SK-MEL-5 (cell line): ENCODE measurements at places on chromosomes 5 and 9. TPM values are rescaled to one million over a fixed set of nuclear protein-coding genes. Genes with fewer than 3 reads are reported as not detected.

- DNase-seq = peak; percentile 24
Measured at GRCh38 chr5:75668977-75669689, 48.1 kb downstream of the POC5 start.

- peak; percentile 86 for DNase-seq
Measured at GRCh38 chr5:134577796-134578577, 52.5 kb downstream of the JADE2 start.

DNA sequence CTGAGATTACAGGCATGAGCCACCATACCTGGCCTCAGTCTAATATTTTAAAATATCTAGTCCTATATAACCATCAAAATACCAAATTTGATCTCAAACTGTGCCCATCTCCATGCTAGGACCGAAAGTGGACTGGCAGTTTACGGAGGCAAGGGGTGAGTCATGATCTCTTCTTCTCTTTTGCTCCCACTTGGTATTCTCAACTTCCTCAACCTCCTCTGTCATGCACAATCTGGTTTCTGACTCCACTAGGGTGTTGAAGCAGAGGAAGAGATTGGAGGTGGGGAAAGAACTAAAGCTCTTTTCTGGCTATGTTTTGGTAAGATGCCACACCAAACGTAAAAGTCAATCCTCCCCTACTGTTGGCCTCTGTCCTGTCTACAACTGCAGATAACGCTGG, 55.9 kb upstream of the CEMIP2 start:
- DNase-seq = no peak

GRCh38 chr5:33721491-33722200, 170.1 kb downstream of the ADAMTS12 start:
- no peak for DNase-seq

GRCh38 chr9:88748566-88749261, 213.7 kb downstream of the NXNL2 start:
- DNase-seq = no peak

DNA sequence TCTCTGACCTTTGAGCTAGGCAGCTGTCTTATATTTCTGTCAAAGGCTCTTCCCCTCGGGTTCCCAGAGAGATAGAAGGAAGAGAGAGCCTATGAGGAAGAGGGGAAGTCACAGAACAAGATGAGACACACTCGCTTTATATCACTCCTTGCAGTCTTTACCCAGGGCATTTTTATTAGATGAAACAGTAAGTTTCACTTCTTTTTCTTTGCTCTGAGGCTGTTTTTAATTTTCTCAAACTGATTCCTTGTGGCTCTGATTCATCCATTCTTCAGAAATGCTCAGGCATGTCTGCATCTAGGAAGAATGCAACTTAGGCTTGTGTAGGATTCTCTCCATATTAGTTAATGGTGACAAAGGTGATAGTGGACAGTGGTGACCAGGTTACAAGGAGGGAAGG, 132.9 kb upstream of the CHD1 start:
- no peak for DNase-seq

GRCh38 chr9:133657120-133657661, 21.0 kb downstream of the DBH start:
- DNase-seq = no peak

DNA sequence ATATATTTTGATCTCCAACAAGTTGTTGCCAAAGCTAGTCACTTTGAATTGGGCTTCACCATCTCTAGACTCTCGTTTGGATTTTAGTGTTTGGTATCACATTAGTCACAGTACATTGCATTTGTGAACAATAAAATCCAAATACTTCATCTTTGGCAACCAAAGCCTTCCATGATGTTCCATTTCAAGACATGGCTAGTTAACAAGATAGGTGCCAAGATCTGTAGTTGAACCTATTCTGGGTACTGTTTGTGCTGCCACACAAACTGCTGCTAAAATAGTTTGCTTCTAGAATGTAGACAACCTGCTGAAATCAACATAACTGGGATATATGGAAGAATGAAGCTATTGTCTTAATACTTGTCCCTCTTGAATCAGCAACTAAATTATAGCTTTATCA, 207.5 kb downstream of the LRRC70 start:
- no peak for DNase-seq

DNA sequence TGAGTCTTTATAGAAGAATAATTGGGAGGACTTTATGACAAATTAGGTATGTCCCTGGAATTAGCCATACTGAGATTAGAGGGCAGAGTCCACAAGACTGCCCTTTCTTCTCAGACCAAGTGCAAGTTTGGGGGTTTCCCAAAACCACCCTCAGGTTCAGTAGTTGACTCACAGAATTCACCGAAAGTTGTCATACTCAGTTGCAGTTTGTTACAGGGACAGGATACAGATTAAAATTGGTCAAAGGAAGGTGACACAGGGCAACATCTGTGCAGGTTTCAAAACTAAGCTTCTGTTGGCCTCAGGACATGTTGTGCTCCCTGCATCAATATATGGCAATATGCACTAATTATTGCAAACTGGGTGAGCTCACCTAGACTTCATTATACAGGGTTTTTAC, 3.8 kb downstream of the RANBP17 start:
- DNase-seq = no peak

DNA sequence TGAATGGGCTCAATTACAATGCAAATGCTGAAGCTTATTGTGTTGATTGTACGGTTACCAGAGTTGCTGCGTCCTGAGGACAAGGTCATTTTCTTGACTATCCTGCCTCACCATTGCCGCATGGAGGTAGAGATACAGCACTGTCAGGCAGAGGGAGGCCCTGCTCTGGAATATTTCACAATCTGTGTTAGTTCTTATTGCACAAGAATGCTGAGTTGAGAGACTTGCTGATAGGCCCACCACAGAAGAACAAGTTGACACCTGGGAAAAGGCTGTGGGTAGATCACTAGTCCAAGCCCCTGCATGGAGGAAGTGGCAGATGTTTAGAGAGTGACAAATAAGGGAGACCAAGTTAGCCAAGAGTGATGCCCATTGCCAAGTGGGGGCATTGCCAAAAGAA, 344.5 kb upstream of the ITGA1 start:
- DNase-seq = no peak

The KCNN2 gene
- 15.8 and 16.0 TPM in 2 replicates for total RNA-seq

The PCDHB11 gene
- 0.55 and 0.75 TPM in 2 replicates for total RNA-seq
